Stimulated activated CD8-positive, alpha-beta memory T cell treated with anti-CD3 and anti-CD28 coated beads, Interleukin-4, amount 100 ng/mL, for 1 hour (primary cell): ENCODE measurements at places on chromosomes 1 and 21.

- DNase-seq = no peak
Observed at GRCh38 chr1:152481869-152482664, 28.5 kb upstream of the LCE5A start.

DNA sequence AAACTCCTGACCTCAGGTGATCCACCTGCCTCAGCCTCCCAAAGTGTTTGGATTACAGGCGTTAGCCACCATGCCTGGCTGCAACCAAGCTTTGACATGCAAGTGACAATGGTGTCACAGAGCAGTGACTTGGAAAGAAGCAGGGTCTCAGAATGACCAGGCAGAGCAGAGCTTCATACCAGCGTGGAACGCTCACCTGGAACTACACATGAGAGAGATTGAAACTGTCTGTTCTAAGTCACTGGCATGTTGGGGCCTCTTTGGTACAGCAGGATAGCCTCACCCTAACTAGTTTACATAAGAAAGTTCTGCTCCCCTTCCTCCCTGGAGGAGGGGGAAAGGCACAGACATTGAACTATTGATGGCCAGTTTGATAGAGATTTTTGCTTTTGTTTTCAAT lies 47.5 kb upstream of the ITPKB start:
- DNase-seq = no peak

DNA sequence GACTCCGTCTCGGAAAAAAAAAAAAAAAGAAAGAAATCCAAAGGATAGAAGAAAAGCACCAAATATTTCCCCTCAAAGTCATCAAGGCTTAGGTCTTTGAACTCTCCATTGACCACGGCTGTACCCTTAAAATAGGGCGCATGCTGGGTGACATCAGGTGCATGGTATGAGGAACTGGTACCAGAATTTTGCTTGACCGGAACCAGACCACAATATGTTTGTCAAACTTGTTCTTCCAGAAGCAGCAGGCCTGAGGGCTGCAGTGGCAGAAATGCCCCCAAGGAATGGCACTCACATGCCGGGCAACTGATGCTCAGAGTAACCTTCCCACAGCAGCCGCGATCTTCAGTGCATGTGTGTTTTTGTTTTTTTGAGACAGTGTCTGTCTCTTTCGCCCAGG lies 21.0 kb downstream of the RCC1 start:
- no peak for DNase-seq

DNA sequence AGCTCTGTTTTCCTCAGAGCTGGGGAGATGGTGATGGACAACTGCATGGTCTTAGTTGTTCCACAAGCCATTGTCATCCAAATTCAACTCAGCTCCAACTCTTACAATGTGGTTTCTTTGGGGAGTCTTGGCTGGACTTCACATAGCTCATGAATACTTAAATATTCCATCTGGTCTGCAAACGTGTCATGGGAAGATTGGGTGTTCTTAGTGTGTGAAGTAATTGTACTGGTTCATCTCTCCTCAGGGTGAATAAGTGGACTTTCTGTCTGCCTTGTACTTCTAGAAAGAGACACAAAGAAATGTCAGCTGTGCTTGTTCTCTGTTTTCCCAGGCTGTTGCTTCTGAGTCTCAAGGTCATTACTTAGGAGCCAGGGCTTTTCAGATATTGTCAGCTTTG lies 106.6 kb downstream of the VPS13D start:
- DNase-seq = no peak

DNA sequence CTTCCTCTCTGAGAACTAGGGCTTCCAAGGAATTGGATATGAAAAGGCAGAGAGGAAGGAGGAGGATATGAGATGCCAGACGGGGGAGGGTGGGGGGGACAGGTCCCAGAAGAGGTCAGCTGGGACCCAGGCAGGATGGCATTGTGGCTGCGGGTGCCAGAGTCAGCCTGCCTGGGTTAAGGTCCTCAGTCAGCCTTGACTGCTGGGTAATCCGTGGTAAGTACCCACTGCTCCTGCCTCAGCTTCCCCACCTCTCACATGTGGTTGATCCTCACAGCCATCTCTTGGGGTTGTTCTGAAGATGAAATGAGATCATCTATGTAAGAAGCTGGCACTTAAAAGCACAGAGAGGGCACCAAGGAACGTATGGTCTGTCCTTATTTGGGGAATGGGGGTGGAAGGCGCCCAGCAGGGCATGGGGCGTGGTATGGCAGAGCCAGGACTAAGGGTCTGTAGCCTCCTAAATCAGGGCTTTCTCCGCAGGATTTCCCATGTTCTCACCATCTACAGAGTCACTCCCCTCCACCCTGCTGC lies 23.8 kb downstream of the ELF3 start:
- no peak for DNase-seq

- no peak for DNase-seq
Observed at GRCh38 chr1:79797487-79797886, 791.0 kb upstream of the ADGRL4 start.

DNA sequence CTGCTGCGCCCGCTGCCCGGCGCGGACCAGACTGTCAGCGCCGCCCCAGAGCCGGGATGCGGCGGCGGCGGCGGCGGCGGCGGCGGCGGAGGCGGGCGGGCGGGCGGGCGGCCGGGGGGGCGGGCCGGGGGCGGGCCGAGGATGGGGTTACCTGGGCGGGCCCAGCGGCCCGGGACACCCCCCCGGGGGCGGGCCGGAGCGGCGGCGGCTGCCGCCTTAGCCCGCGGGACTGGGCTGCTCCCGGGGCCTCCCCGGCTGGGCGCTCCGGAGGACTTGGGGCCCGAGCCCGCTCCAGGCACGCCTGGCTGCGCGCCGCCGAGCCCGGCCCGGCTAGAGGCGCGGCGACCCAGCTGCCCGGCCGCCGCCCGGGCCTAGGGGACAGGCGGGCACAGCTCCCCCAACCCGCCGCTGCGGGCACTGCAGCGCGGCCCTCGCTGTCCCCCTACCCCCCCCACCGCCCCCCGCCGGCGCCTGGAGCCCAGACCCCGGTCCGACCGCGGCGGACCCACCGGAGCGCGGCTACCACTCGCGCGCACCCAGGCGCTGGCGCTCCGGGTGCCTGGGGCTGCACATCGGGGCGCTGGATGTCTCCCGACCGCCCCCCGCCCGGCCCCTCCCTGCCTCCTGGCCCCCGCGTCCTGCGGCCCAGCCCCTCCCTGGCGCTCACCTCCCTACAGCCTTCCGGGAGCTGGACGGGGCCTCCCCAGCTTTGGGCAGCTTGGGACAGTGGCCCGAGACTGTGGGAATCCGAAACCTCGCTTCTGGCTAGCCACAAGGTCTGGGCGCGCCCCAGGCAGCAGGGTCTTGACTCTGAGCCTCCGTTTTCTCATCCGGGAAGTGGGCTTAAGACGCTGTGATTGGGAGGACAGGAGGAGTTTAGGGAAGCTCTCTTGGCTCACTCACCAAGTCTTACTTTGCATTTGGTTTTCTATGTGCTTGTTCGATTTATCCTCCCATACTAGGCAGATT lies at the start of gene WNT4:
Gene WNT4 (minus strand): TSS at position 33 of the 969 bp plus-strand sequence. CDS start 175 bp downstream, outside the sequence.
- DNase-seq = no peak

DNA sequence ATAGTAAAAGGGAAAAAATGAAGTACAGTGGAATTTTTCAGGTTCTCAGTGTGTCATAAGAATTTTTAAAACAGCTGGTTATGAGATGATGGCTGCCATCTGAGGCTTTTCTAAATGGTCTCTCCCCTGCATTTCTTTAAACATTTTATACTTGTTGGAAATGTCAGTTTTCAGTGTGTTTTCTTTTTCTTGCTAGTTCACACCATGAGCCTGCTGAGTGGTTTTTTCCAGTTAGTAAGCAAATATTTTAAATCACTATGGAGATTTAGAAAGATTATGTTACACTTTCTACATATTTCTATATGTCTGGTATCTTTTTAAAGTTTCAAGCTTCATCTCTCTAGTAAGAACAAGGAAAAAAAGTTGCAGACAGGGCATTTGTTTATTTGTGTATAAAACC lies 9.6 kb downstream of the RBM15 start:
- DNase-seq = no peak

- DNase-seq = no peak
Observed at GRCh38 chr1:221851336-221851735, 109.4 kb upstream of the DUSP10 start.

- no peak for DNase-seq
Observed at GRCh38 chr1:22031214-22031962, 21.1 kb upstream of the CDC42 start.

DNA sequence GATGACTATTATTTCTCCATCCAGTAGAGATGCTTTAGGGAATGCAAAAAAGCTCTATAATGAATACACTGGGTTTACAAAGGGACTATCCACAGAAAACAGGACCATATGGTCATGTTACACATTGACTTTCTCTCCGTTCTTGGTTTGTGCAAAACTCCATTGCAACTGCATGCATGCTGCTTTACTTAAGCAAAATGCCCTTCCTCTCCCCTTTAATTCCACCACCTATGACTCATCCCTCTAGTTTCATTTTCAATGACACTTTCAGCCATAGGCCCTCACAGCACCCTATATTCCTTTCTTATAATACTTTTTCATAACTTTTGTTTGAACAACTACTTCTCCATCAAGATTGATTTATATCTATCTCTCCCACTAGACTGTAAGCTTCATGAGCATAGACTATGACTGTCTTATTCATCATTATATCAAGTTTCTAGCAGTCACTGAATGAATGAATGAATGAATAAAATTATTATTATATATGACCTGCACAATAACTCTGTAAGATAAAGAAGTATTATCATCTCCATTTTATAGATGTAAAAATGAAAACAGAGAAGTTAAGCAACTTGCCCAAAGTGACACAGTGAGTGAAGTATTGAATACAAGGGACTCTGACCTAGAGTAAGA lies 248.9 kb downstream of the PLPP3 start:
- no peak for DNase-seq

GRCh38 chr1:235047331-235047871 lies 81.2 kb downstream of the TOMM20 start:
- no peak for DNase-seq

DNA sequence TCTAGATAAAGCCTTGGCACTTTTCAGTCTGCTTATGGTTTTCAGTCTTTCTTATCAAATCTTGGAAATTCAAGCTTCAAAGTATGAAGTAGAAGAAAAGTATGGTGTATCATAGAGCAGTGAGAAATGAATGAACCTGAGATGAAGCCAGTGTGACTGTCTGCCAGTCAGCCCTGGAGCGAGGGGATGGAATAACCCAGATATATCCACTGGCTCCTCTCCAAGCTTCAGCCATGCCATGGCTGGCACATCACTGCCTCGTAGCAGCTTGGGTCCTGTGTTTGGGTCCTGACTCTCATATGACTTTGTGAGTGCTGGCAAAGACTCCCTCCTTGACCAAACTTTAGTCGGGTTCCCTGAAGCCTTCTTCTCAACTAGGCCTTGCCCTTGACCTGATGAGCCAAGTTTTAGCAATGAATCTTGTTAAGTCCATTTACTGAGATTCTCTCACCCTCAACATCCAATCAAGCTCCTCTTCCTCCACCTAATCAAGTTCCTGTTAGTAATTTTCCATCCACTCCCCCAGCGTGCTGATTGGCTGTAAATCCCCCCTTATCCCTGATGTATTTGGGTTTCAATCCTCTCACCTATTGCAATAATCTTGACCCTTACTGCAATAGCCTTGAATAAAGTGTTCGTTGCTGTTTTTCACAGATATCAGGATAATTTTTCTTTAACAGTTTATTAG lies 62.5 kb upstream of the PRDX6 start:
- DNase-seq = no peak

DNA sequence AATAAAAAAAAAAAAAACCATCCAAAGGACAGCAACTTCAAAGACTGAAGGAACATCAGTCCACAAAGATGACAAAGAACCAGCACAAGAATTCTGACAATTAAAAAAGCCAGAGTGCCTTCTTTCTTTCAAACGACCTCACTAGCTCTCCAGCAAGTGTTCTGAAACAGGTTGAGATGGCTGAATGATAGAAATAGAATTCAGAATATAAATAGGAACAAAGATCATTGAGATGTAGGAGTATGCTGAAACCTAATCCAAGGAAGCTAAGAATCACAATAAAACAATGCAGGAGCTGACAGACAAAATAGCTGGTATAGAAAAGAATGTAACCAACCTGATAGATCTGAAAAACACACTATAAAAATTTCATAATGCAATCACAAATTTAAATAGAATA lies 218.2 kb downstream of the GIPC2 start:
- no peak for DNase-seq

DNA sequence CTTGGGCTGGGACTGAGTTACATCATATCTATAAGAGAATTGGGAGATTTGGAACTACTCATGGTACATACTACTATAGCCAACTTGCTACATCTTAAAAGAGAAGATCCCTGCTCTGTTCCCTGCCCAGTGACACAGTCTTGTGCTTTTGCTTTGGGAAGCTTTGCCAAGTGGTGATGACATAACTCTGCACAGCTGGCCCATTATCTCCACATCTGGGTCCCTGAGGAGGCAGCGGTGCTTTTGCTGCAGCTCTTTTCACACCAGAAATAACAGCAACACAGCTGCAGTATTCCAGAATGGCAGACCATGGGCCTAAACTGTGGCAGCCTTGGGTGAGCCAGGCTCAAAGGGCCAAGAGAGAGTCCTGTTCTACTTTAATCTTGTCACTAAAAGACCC lies 296.0 kb downstream of the HHAT start:
- no peak for DNase-seq

GRCh38 chr1:180908074-180908765 lies 4.5 kb upstream of the KIAA1614 start:
- no peak for DNase-seq

GRCh38 chr1:164902491-164902890 lies 343.5 kb downstream of the PBX1 start:
- no peak for DNase-seq

DNA sequence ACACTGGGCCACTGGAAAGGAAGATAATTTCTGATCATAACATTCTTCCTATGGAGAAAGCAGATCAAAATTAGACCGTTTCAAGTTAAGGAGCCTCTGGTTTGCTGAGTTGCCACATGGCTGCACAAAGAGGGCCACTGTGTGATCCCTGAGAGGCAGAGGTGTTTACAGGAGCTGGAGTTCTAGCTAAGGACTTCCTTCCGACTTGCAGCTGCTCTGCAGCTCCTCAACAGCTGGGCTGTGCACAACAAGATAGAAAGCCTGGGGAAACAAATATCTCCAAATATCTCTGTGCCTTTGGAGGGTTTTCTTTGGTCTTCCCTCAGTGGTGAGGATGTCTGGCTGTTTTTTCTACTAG lies 26.8 kb downstream of the GADD45A start:
- no peak for DNase-seq

DNA sequence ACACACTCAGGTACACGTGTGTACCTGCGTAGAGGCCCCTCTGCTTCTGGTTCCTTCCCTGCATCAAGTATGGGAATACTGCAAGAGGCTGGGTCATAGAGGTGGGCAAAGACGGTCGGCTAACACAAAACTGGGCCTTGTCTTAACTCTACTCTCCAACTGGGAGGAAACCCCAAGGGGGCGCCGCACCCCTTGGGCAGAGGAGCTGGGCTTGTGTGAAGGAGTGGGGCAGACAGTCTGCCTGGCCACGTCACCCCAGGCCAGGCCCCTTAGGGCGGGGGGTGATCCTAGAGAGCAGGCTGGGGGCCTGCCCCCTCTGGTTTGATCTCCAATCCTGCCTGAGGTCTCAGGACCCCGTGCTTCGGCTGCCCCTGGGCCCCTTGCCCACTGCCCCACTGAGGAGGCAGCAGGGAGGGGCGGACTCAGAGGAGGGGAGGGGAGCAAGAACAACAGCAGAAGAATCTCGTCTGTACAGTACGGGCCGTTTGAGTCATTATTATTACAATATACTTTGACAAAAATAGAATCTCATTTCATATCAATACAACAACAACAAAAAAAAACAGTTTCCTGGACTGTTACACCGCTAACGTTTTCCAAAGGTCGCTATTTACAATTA lies 34.7 kb downstream of the MEF2D start:
- no peak for DNase-seq

GRCh38 chr1:56097713-56098112 lies 481.6 kb downstream of the PLPP3 start:
- no peak for DNase-seq

- no peak for DNase-seq
Observed at GRCh38 chr1:200710166-200710565, 28.5 kb upstream of the CAMSAP2 start.
